ENCODE measurements at places on chromosomes 11 and 22.

DNA sequence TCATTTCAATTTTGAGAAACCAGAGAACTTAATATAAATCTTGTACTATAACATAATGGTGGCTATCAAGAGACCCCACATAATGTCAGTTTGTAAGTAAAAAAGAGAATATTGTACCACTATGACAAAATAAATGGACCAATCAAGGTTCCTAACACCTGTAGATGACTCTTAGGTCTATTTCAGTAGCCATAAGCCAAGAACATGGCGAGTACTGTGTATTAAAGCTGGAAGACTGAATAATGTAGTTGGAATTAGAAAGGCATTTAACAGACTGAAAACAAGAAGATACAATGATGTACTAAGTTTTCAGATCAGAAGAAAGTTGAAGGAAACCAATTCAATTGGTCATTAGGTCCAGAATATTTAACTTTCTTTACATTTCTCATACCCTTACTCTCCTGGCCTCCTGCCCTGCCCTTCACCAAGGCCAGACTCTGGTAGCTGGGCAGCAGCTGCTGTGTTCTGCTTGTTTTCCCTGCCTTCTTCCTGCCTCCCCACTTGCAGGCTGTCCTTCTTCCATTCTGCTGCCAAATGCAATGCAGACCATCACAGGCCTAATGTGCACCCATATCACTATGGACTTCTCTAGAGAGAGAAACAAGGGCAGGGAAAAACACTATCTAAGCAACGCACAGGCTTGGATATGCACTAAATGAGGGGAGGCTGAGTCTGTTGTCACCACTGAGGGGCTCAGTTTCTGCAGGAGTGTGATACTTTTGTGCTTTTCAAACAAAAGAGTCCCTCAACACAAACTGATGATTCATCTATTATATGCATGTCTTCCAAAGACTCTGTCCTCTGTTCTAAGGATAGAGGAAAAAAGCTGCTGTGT, 60.1 kb downstream of the RAB30 start:
- DNase-seq: no peak

- DNase-seq: no peak
Observed at GRCh38 chr22:17692841-17693240, 54.3 kb downstream of the BCL2L13 start.

DNA sequence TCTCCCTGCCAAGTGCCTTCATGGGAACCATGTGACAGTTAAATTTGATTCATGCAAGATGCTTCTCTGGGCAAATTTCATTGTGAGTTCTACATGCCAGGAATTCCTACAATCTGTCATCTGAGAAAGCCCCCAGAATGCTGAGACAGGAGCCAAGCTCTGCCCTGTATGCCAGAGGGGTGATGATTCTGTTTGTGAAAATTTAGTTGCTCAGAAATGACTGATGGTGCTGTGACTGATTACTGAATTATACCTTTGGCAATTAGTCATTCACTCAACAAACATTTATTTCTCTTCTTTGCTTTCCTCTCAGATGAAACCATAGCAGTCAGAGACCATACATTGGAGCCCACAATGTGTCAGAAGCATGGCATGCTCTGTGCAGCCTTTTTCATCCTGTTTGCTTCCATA, 69.0 kb upstream of the ZBED5 start:
- DNase-seq: no peak

DNA sequence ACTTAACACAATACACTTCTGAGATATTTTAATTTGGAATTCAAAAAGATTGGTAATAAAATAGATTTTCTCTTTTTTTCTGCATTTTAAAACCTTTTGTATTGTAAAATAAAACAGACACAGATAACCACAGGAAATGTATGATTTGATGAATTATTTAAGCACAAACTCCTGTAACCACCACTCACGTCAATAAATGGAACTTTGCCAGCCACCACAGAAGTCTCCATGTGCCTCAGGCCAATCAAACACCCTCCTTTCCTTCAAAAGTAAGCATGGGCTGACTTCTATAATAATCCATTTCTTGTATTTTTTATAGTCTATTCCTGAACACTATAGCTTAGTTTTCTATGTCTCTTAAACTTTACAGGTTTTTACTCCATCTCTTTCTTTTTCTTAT, 721.7 kb downstream of the DLG2 start:
- DNase-seq: peak; percentile 51

GRCh38 chr11:130486987-130487923, 38.8 kb downstream of the ADAMTS15 start:
- DNase-seq: no peak

DNA sequence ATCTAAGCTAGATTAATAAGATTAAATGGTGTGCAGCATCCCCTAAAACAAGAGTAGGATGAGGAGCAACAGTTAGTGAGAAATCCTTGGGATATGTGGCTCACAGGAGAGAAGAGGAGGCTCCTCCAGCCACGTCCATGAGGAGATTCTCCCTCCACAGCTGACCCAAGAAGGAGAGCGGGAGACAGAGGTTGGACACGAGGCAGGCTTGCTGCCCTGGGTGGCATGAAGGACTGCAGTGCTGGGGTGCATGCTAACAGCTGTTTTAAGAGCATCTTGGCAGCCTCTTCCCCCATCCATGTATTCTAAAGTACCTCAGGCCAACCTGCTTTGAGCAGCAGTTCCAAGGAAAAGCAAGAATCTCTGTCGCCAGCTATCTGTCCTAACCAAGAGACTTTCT, 284.4 kb upstream of the B3GAT1 start:
- DNase-seq: no peak

DNA sequence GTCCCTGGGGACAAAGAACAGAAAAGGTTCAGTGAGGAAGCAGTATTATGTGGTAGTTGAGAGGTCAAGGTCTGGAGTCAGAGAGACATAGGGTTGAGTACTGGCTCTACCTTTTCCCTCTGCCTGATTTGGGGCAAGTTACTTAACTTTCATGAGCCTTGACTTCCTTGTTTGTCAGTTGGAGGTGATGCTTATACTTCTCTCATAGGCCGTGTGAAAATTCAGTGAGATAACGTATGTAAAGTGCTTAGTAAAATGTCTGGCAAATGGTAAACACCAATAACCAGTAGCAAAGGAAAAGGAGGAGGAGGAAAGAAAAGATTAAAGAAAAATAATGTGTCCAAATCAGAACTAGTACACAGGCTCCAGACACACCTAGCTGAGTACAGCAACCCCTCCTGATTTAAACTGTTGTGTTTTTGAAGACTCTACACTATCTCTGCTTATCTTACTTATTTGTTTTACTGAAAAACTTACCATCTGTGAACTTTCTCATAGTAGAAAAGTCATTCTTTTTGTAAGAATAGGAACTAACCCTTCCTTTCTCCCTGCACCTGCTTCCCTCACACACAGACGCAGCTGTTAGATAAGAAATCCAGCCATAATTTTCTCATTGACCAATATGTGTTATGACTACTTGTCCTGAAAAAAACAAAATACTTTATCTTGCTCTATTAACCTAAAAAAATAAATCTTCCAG, 126.9 kb downstream of the CD44 start:
- DNase-seq: no peak

GRCh38 chr22:49393526-49393925, 434.1 kb downstream of the BRD1 start:
- DNase-seq: no peak

All from astrocyte of the cerebellum (primary cell).